Astrocyte of the hippocampus (primary cell): ENCODE measurements at places on chromosomes 1 and 21.

DNA sequence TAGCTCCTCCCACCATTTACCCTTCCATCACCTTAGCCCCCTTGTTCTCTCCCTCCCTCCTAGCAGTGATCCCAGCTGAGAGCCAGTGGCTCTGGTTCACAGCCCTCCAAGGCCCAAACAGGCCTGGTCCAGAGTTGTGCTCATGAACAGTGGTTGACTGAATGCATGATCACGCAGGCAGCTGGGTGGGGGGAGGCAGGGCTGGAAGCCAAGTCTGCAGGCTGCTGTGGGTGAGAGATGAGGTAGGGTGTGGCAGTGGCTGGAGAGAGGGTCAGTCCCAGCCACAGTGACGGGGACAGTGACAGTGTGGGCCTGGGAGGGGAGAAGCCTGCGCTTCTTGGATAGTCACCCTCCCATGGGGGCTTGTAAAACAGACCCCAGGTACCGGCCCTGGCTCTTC is 22.2 kb downstream of the EPHA8 start:
- DNase-seq, result no peak

- no peak for DNase-seq
Measured at GRCh38 chr1:147665521-147665920, 4.8 kb downstream of the ACP6 start.

DNA sequence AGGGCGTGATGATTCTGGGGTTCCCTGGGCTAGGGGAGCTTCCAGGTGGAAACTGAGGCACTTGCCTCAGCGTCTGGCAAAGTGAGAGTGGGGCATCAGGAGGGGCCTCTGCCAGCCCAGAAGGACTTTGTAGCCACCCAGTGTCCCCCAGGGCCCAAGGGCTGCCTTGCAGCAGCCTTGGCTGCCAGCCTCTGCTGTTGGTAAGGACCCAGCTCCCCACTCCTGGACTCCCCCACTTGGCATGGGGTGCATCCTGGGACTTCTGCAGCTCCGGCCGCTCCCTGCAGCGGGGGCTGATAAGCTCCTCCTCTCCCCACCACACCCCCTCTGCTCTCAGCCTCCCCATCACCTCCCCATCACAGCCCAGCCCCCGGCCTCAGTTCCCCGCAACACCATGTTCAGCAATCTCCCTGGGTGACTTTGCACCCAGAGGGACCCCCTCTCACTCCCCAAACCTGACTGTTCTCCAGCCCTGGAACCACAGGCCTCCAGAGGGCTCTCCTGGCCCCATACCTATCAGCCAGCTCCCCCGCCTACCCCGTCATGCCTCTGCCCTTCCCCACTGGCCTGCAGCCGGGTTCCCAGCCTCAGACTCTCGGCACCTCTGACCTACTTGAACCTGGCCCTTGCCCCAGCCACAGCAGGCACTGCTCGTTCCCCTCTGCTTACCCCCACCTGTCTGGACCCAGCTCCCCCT is 113.0 kb downstream of the CRYAA start:
- no peak for DNase-seq

- DNase-seq, result no peak
Measured at GRCh38 chr1:34054920-34055319, 110.1 kb downstream of the CSMD2 start.
